H7 (cell line): ENCODE measurements at places on chromosomes 6 and 20.

- DNase-seq = peak; percentile 26
Measured at GRCh38 chr6:27477318-27478013, 4.6 kb upstream of the ZNF184 start.

DNA sequence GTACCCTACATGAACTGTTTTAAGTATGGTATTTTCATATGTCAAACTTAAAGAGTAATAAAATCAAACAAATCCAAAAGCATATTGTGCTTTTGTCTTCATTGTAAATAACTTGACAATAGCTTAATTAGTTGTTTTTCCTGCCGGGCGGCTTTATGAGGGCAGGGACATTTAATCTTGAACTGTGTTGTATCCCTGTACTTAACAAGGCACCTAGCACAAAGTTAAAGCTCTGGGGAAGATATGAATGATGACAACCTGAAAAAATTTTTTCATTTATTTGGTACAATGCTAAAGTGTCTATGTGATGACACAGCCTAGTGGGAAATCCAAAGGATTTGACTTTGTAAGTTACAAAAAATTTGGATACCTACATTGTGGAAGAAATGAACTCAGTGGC lies 502 bp upstream of the HACE1 start:
- DNase-seq = no peak

- peak; percentile 59 for DNase-seq
Measured at GRCh38 chr6:89239338-89239737, 22.2 kb upstream of the GABRR1 start.

GRCh38 chr20:46108435-46108841 lies 9.7 kb upstream of the CD40 start:
- DNase-seq = no peak

DNA sequence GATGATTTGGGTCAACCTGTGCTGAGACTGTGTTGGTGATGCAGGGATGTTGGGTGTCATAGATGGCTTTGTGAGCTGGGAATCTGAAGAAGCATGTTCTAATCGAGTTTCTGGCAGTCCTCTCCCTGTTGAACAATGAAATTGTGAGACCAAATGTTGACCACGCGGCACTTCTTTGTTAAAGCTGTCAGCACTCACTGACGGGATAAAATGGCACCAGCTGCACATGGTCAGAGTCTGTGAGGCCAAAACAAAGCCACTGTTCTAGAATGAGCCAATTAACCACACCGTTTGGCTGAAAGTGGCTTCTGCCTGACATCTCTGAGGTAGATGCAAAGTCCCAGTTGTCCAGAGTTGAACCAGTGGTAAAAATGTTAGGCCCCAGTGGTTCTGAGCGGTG lies 562.2 kb downstream of the KIF16B start:
- DNase-seq = no peak

DNA sequence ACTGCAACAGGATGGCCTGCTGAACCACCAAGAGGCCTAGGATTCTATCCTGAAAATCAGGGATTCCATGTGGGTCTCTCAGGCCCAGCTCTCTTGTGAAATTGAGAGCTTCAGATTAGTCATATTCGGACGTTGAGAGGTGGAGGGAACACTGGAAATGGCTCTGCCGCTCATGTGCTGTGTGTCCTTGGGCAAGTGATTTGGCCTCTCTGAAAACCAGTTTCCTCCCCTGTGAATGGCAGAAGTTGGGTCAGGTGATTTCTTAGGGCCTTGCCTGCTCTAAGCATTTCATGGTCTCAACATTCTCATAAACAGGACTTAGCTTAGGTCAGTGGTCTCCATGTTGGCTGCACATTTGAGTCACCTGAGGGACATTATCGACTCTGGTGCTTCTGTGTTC lies 470.1 kb downstream of the PREX1 start:
- no peak for DNase-seq

DNA sequence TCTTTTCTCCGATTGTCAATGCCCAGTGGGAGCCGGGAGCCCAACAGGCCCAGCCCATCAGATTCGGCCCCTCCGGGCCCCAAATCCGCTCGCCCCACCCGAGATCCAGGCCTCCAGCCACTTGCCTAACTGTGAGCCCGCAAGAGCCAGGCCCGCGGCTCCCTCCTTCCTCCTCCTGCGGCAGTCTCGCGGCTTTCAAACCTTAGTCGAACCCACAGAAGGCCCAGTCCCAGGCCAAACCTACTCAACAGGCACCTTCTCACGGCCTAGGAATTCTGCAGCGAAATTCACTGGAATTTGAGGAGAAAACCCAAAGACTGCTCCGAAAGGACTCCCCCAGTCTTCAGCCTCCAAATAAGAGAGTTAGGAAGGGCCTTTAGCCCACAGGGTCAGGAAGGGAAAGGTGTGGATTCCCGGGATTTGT lies 2.8 kb upstream of the TFAP2A start:
- DNase-seq = peak; percentile 82

- DNase-seq = no peak
Measured at GRCh38 chr20:50678169-50678898, 13.0 kb downstream of the RIPOR3 start.

- no peak for DNase-seq
Measured at GRCh38 chr6:30533460-30534294, 22.6 kb downstream of the GNL1 start.

GRCh38 chr6:33312361-33313104 lies 1.3 kb downstream of the TAPBP start:
- peak; percentile 96 for DNase-seq

DNA sequence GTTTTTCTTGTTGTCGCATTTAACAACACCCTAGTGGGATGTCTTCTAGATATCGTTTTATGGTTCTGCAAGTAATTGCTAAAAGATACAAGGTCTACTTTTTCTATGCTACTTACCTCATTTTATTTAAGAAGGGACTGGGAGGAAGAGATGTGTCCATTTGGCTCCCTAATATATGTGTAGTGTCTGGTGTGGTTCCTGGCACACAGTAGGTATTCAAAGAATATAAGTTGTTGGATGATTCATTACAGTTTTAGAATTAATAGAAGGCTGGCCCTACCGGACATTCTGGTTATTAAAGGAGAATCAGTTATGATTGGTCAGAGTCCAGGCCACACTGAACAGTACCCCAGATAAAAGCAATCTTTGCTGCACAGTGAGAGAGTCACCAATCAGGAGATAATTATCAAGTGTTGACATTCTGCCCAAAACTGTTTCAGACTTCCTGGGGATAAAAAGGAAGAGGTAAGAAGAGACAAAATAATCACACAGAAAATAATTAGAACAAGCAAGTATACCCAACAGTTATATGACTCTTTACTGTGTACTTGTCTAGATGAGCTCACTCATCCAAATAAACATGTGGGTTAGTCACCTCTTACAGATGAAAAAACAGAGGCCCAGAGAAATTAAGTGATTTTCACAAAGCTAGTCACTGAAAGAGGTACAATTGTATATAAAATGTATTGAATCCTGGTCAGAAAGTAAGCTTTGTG lies 7.0 kb downstream of the TMEM244 start:
- no peak for DNase-seq

- no peak for DNase-seq
Measured at GRCh38 chr6:102902471-102902870, 1509.0 kb downstream of the GRIK2 start.

GRCh38 chr6:23712756-23713155 lies 413.3 kb upstream of the NRSN1 start:
- no peak for DNase-seq

- DNase-seq = no peak
Measured at GRCh38 chr20:11852811-11853210, 64.9 kb upstream of the BTBD3 start.

GRCh38 chr20:7981374-7981773 lies 38.2 kb downstream of the TMX4 start:
- DNase-seq = no peak

- no peak for DNase-seq
Measured at GRCh38 chr6:159982731-159983506, 14.0 kb downstream of the IGF2R start.

GRCh38 chr6:114941078-114941477 lies 598.3 kb upstream of the HS3ST5 start:
- no peak for DNase-seq

GRCh38 chr6:37314487-37315156 lies 39.2 kb upstream of the RNF8 start:
- peak; percentile 53 for DNase-seq

- DNase-seq = no peak
Measured at GRCh38 chr20:4488407-4489339, 233.0 kb upstream of the PRND start.

DNA sequence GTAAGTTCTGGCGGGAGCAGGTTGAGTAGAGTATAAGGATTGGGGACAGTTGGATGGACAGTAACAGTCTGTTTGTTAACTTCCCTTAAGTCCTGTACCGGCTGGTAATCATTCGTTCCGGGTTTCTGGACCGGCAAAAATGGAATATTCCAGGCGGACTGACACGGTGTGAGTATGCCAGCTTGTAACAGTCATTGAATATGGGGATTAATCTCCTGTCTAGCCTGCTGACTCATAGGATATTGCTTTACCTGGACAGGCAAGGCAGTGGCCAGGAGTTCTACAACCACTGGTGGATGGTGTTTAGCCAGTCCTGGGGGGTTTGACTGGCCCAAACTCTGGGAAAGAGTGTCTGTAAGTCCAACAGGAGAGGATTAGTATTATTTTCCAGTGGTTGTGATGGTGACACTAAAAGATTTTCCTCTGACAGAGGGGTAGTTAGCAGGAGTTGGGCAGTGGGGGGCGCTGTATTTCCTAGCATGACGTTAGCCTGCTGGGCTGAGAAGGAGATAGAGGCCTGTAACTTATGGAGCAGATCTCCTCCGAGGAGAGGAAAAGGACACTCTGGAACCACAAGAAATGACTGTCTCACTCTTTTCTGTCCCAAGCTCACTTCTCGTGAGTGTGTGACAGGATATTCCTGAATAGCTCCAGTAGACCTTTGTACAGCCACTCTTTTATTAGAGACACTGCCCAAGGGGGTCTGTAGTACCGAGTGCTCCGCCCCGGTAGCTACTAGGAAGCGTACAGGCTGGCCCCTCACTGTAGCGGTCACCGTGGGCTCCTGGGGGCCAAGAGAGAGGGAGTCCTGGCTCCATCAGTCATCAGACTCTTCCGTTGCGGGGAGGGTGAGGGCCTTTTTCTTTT lies 152.2 kb downstream of the TRIM27 start:
- no peak for DNase-seq

DNA sequence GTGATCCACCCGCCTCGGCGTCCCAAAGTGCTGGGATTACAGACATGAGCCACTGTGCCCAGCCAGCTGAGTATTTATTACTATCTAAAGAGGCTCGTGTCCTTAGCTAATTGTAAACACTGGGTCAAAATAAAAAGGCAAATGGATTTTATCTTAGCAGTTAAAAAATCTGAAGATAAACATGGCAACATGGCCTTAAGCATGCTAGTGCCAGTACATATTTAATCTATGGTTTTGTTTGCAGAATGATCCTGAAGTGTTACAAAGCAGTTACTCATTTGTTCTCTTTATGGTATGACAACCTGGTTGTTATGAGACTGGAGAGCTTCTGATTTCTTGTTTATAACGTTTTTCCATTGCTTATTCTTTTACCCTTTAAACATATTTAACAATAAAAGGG lies 3.9 kb upstream of the KIAA0408 start:
- DNase-seq = no peak

DNA sequence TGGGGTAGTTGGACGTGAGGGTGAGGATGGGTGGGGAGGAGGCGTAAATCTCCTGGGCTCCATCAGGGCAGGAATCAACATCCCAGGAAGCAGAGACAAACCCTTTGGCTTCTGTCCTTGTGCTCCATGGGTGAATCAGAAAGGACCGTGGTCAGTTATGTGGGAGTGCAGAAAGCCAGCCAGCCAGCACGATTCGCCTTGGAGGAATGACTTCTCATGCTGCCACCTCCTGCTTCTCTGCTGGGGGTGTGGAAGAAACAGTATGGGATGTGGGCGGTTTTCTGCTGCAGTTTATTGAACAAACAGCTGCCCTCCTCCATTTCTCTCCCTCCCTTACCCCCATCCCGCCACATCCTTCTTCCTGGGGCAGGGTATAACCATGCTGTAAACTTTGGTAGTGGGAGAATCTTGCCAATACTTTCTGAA lies 214.5 kb downstream of the SOX4 start:
- DNase-seq = no peak

GRCh38 chr6:118719351-118720124 lies 68.1 kb upstream of the CEP85L start:
- DNase-seq = no peak

- DNase-seq = peak; percentile 92
Measured at GRCh38 chr6:42963855-42964605, 3.5 kb downstream of the GNMT start.

DNA sequence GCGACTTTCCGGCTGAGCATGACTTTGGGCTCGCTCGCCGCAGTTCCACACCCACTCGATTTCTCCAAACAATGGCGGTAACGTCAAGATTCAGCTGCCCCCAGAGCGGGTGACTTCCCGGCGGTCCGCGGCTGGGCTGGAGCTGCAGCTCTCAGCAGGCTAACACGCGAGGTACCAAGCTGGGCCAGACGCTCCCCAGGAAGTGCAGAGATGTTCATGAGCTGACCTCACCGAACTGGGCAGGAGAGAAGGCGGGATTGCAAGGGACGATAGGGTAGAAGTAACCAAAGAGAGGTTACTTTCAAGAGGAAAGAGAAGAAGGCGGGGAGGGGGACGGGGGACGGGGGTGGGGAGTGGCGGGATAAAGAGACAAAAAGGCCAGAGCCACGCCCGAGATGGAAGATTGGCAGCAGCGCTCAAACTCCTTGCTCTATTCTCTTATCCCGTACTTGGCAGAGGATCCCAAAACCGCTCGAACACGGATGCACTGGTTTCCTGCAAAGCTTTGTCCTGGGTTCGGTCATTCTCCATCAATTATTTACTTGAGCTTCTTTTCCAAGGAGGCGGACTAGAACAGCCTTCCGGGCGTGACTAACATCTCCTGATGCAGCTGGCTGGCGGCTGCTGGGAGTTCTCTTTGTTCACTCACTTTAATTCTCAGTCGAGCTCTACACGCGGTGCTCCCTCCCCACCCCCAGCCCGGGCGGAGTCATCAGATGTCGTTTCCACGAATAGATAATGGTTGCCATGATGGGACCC lies at the start of gene MTCL3:
TSS of gene MTCL3 (minus strand) at position 626 of the 759 bp plus-strand sequence.
- DNase-seq = peak; percentile 73

DNA sequence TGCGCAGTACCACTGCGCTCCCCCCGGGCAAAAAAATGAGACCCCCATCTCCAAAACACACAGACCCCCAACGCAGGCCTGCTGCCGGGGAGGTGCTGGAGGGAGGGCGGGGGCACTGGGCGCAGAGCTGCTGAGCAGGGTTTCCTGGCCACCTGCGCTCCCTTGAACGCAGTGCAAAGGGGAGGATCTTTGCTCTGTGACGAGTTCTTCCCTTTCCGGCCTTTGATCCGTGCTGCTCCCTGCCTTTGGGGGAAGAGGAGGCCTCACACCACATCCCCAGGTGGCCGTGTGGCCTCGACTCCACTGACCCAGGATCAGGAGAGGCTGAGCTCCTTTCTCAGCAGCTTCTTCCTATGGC lies 8.9 kb upstream of the COL20A1 start:
- no peak for DNase-seq

- no peak for DNase-seq
Measured at GRCh38 chr6:132198896-132199295, 202.4 kb downstream of the MOXD1 start.

GRCh38 chr20:21048841-21049273 lies 57.3 kb downstream of the LINC00237 start:
- peak; percentile 84 for DNase-seq

- no peak for DNase-seq
Measured at GRCh38 chr6:7425808-7426190, 36.2 kb downstream of the RIOK1 start.

- DNase-seq = no peak
Measured at GRCh38 chr6:134510920-134511319, 193.0 kb upstream of the SGK1 start.
